ENCODE measurements at places on chromosomes 6 and 20.

- no peak for DNase-seq
Measured at GRCh38 chr6:168722397-168722796, 281.4 kb downstream of the SMOC2 start.

DNA sequence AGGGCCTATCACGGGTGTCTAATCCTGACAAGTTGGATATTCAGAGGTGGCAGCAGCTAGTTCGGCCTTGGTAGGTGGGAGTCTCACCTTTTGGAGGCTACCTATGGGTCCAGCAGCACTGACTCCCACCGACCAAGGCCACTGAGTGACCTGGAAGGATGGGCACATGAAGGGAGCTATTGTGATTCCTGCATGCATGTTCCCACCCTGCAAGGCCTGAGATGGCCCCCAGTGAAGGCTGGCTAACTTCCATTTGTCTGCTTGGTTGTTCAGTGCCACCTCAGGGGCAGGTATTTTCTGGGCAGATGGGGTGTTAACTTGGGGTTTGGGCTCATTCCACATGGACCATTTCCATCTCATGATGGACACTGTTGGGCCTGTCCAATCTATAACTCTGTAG is 18.4 kb upstream of the MICA start:
- no peak for DNase-seq

- no peak for DNase-seq
Measured at GRCh38 chr20:25013478-25014380, 21.2 kb upstream of the APMAP start.

DNA sequence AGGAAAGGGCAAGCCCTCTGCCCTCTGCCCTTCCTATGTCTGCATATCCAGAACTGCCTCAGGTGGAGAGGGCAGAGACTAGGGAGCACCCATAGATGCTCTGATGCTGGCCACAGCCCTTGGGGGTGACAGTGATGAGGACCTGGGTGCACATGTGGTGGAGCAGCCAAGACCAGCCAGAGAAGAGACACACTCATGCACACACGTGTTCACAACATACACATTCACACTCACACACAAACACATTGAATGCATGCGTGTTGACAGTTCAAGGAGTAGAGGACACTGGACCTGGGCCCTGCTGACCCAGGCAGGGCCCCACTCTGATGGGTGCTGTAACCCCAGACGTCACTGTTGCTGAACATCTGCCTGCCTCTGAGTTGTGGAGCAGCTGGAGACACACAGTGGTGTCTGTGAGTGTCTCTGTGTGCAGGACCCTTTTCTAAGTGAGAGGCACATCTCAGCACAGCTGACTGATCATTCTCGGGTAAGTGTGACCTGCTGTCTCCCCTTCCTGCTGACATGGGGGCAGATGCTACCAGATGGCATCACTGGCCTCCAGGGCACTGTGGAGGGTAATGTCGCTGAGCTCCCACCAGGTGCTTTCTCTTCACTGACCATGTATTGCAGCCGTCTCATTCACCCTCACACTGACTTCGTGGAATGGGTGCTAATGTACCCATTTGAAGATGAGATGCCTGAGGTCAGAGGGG is 30.1 kb upstream of the MAS1L start:
- DNase-seq: no peak

- no peak for DNase-seq
Measured at GRCh38 chr6:9515633-9516606, 899.0 kb downstream of the TFAP2A start.

- DNase-seq: no peak
Measured at GRCh38 chr6:3671382-3671781, 80.1 kb downstream of the PXDC1 start.

DNA sequence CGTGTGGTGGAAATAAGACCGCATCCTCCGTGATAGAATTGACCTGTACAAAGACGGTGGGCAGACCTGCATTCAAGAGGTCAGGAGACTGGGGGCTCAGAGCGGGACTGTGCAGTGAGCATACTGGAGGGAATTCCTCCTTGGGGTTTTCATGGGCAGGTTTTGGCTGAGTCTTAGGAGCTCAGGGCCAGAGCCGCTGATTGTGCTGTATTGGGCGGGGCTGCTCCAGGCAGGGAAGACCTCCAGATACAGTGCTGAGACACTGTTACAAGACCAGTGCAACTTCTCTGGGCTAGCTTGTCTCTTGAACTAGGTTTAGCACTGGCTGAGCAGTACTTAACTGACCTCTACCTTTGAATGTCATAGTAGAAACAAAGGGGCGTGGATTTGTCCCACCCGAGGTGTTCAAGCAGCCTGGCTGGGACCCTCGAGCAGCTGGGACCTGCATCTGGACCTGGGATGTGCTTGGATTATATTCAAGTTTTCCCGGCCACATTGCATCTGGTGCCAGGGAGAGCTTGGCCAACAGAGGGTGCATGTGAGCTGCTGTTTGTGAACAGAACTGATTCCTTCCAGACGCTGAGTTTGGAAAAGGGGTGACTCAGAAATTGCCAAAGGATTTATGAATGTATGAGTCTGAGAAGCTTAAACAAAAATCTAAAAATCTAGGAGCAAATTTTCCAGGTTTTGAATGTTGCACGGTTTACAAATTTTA is 33.4 kb upstream of the SLC22A1 start:
- DNase-seq: no peak

- DNase-seq: no peak
Measured at GRCh38 chr20:38134427-38135270, 30.4 kb downstream of the TGM2 start.

DNA sequence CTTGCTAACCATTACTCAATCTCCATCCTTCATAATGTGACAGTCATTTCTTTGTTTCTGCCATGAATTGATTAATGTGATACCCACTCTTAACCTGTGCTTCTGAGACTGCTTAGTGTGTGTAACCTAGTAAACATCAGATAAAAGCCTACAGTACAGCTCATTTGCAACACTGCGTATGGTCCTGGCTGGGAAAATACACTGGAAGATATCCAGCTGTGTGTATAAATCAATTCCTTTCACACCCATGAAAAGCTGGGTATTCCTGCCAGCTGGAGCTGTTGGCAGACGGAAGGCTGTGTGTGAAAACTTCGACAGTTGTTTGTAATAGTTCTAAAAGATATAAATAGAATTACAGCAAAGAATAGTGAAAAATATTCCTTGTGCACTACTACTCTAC is 509.2 kb downstream of the FRK start:
- DNase-seq: no peak

DNA sequence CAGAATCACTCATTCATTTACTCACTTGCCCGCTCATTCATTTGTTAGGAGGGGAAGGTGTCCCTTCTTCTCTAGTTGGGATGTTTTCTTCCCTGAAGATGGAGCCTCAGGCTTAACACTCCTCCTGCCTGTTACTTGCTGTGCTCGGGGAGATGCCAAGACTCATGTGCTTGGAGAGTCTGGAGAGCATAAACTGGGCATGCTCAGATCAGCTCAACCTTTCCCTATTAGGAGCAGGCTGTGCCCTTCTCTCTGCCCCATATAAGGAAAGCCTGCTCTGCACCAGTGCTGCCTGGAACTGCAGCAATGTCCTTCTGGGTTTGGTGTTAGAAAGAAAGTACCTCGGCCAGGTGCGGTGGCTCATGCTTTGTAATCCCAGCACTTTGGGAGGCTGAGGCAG is 18.0 kb upstream of the UBE2V1 start:
- no peak for DNase-seq

All from stimulated activated CD4-positive, alpha-beta T cell treated with anti-CD3 and anti-CD28 coated beads, Interleukin-1b, Interleukin-23, amount 100 ng/mL, for 1 hour (primary cell).